ENCODE measurements at places on chromosomes 3 and 15. TPM values are rescaled to one million over a fixed set of nuclear protein-coding genes. Genes with fewer than 3 reads are reported as not detected.

GRCh38 chr15:92603278-92603677 lies 52.3 kb downstream of the FAM174B start:
- DNase-seq, result no peak
- peaks cover 58% of the 10 kb centered on the region for H3K27me3 ChIP-seq
- no peaks in the 10 kb centered on the region for H3K36me3 ChIP-seq
- no peaks in the 10 kb centered on the region for H3K4me1 ChIP-seq
- H3K4me3 ChIP-seq, result no peak overlapping the region

DNA sequence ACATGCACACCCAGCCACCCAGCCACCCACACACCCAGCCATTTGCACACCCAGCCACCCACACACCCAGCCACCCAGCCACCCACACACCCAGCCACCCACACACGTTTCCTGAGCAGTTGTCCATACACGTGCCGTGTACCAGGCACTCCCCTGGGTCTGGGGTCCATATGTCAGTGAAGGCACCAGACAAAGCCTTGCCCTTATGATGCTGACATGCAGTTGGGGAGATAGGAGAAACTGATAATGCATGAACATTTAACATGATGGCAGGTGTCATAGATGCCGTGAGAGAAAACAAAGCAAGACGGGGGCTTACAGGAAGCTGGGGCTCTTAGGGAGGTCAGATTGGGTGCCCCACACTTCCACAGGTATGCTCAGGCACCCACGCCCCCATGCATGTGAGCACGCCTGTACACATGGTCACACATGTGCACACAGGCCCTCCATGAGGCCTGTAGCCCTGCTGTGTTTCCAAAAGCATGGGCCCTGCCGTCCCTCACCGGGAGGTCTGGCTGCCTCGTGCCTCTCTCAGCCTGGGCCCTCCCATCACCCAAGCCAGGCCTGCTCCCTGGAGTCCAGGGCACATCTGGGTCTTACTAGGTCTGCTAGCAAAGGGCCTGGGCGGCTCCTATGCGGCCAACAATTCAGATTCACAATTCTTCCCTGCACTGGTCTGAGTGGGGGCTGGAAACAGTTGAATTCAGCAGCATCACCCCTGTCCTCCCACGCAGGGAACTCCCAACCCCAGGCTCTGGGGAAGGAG lies 3.6 kb upstream of the DNAJB8 start:
- H3K27ac ChIP-seq, result no peak overlapping the region
- H3K4me1 ChIP-seq, result no peaks in the 10 kb centered on the region
- no peaks in the 10 kb centered on the region for H3K36me3 ChIP-seq
- peaks cover 10% of the 10 kb centered on the region for H3K27me3 ChIP-seq
- no peak for DNase-seq

HRG gene
- total RNA-seq, result 0.42 TPM

DNA sequence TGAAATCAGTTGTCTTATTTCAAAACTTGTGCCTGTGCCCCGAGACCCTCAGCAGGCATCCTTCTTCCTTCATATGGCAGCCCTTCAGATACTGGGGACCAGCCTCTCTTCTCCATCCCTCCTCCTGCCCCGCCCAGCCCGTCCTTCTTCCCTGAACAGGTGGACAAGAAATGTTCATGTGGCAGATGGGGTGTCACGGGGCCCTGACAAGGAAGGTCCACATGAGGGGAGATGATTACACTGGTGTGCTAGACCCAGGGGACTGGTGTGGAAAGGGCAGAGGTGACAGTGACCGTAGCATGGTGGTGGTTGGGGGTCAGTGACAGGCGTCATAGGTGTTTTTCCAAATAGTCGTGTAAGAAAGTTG lies 150.9 kb downstream of the CHDH start:
- no peak for DNase-seq
- no peak overlapping the region for H3K4me3 ChIP-seq
- H3K4me1 ChIP-seq, result no peaks in the 10 kb centered on the region
- peaks cover 29% of the 10 kb centered on the region for H3K27me3 ChIP-seq

ZNF620 gene
- 10.2 TPM for total RNA-seq

DNA sequence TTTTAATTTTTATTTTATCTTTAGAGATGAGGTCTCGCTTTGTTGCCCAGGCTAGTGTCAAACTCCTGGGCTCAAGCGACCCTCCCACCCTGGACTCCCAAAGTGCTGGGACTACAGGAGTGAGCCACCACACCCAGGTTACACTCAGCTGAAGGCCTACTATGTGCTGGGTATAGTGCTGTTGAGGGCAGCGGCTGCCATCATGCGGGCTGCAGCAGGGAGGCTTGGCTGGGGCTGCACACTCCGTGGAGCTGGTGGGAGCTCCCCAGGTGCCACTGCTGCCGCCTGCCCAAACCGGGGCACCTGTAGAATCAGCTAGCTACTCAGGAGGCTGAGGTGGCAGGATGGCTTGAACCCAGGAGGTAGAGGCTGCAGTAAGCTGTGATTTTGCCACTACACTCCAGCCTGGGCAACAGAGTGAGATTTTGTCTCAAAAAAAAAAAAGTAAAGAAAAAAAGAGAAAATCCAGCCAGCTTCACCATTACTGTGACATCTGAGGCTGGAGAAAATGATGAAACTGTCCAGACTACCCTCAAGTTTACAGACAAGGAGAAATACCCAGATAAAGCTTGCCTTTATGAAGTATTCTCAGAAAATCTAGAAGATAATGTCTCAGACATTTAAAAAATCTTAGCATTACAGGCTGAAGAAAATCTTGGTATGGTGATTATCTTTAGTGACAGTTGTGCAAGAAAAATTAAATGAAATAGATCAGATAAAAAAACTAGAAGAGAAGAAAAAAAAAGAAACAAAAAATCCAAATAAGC lies 42.1 kb downstream of the CRABP1 start:
- no peak overlapping the region for H3K27ac ChIP-seq
- H3K4me3 ChIP-seq, result no peak overlapping the region
- H3K36me3 ChIP-seq, result no peaks in the 10 kb centered on the region
- DNase-seq, result no peak

DNA sequence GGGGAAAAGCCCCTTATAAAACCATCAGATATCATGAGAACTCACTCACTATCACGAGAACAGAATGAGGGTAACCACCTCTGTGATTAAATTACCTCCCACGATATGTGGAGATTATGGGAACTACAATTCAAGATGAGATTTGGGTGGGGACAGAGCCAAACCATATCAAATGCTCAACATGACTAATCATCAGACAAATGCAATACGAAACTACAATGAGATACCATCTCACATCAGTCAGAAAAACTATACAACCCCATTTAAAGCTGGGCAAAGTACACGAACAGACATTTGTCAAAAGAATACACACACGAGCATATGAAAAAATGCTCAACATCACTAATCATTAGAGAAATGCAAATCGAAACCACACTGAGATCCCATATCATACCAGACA lies 67.7 kb downstream of the SCAPER start:
- no peaks in the 10 kb centered on the region for H3K36me3 ChIP-seq
- no peak overlapping the region for H3K4me3 ChIP-seq
- H3K27me3 ChIP-seq, result no peaks in the 10 kb centered on the region
- H3K27ac ChIP-seq, result no peak overlapping the region
- H3K4me1 ChIP-seq, result no peaks in the 10 kb centered on the region
- DNase-seq, result no peak

PRKCI gene
- total RNA-seq, result 25.2 TPM

DNA sequence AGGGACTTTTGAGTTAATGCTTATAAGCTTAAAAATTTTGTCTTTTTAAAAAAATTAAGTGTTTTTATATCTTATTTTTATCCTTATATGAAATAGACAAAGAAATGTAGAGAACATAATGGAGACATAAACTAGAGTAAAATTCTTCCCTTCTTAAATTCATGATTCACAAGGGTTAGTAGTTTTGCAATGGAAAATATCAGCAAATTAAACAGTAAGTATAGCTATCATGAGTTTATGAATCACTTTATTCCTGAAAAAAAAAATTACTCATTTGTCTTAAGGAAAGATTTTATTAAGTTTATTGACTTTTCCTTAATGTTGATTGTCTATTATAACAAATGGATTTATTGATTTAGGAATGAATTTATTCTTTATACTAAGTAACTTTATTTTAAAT lies 4.3 kb downstream of the ATP6V1A start:
- H3K27me3 ChIP-seq, result no peaks in the 10 kb centered on the region
- peaks cover 6% of the 10 kb centered on the region for H3K4me1 ChIP-seq
- no peak for DNase-seq
- H3K27ac ChIP-seq, result no peak overlapping the region
- H3K4me3 ChIP-seq, result no peak overlapping the region

DNA sequence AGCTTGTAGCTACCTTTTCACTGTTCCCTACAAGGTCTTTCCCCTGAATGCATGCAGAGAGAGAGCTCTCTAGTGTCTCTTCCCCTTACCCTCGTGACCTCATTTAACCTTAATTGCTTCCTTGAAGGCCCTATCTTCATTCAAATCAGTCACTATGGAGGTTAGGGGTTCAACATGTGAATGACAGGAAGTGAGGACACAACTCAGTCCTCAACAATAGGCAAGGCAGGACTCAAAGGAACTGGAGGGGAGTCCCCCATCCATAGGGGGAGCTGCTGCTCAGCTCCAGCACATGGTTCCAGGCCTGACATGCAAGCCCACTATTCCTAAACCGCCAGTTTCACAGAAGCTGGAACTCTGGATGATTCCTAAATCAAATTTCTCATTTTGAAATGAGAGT lies 33.8 kb upstream of the GYG1 start:
- peaks cover 10% of the 10 kb centered on the region for H3K4me1 ChIP-seq
- DNase-seq, result peak; percentile 8
- H3K27me3 ChIP-seq, result no peaks in the 10 kb centered on the region
- H3K36me3 ChIP-seq, result no peaks in the 10 kb centered on the region

- H3K27me3 ChIP-seq, result no peaks in the 10 kb centered on the region
- no peaks in the 10 kb centered on the region for H3K36me3 ChIP-seq
- no peak overlapping the region for H3K27ac ChIP-seq
- no peaks in the 10 kb centered on the region for H3K4me1 ChIP-seq
Observed at GRCh38 chr3:28212681-28213080, 28.7 kb upstream of the CMC1 start.

MORC1 gene
- not detected for total RNA-seq

TMOD3 gene
- total RNA-seq, result 78.8 TPM

IL12A gene
- total RNA-seq, result 2.8 TPM

DNA sequence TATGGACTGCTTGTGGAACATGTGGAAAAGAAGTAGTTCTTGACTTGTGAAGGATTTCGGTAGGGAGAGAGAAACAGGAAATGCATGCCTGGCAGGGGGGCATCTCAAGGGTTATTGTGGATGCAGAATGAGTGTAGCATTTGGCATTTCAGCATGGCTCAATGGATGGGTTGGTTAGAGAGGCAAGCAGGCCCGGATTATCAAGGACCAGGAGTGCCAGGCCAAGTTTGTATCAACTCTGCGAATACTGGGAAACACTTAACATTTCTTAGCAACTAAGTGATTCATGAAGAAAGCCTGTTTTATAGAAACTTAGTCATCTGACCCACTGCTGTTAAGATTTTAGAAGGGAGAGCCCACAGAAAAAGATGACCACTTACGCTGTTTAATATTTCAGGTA lies 33.6 kb downstream of the KIF15 start:
- H3K36me3 ChIP-seq, result peaks cover 14% of the 10 kb centered on the region
- no peaks in the 10 kb centered on the region for H3K4me1 ChIP-seq
- H3K27me3 ChIP-seq, result no peaks in the 10 kb centered on the region
- no peak overlapping the region for H3K27ac ChIP-seq
- no peak for DNase-seq

CILP gene
- total RNA-seq, result not detected

GRCh38 chr15:63843901-63844317 lies 10.2 kb upstream of the HERC1 start:
- H3K27me3 ChIP-seq, result no peaks in the 10 kb centered on the region
- H3K4me1 ChIP-seq, result no peaks in the 10 kb centered on the region
- no peaks in the 10 kb centered on the region for H3K36me3 ChIP-seq
- DNase-seq, result no peak
- H3K27ac ChIP-seq, result no peak overlapping the region

LHFPL4 gene
- total RNA-seq, result not detected

DNA sequence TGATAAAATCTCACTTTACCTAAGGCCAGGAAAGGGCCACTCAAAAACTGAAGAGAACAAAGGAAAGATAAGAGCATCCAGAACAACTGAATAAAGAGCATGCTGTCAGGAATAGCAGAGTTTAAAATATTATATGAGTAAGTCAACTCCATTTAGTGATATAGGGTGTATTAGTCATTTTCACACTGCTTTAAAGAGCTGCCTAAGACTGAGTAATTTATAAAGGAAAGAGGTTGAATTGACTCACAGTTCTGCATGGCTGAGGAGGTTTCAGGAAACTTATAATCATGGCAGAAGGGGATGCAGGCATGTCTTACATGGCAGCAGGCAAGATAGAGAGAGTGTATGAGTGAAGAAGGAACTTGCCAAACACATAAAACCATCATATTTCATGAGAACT lies 778.0 kb upstream of the NECTIN3 start:
- no peaks in the 10 kb centered on the region for H3K27me3 ChIP-seq
- H3K36me3 ChIP-seq, result no peaks in the 10 kb centered on the region
- H3K27ac ChIP-seq, result no peak overlapping the region
- DNase-seq, result no peak
- no peak overlapping the region for H3K4me3 ChIP-seq
- no peaks in the 10 kb centered on the region for H3K4me1 ChIP-seq

- DNase-seq, result no peak
- H3K4me3 ChIP-seq, result peak overlapping the region; percentile 40
- H3K4me1 ChIP-seq, result peaks cover 22% of the 10 kb centered on the region
- H3K27ac ChIP-seq, result peak overlapping the region; percentile 86
- no peaks in the 10 kb centered on the region for H3K27me3 ChIP-seq
- H3K36me3 ChIP-seq, result no peaks in the 10 kb centered on the region
Observed at GRCh38 chr3:177197727-177198460, 612 bp upstream of the TBL1XR1 start.

DNA sequence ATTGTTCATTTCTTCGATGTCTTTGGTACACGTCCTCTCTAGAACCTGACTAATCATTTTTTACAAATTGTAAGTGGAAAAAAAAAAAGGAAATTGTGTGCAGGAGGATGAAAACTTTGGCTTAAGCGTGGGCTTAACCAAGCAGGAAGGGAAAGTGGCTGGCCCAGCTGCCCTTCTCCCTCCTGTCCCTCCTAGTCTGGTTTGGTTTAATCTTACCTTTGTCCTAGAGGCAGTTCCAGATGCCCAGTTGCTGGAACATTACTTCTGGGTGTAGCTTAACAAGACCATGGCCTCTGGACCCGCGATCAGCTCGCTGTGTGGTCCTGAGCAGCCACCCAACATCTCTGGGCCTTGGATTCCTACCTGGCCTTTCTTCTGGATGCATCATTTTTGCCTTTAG lies 15.4 kb downstream of the PAQR5 start:
- H3K27me3 ChIP-seq, result no peaks in the 10 kb centered on the region
- H3K4me1 ChIP-seq, result peaks cover 8% of the 10 kb centered on the region
- H3K36me3 ChIP-seq, result no peaks in the 10 kb centered on the region
- H3K27ac ChIP-seq, result no peak overlapping the region
- no peak for DNase-seq

DNA sequence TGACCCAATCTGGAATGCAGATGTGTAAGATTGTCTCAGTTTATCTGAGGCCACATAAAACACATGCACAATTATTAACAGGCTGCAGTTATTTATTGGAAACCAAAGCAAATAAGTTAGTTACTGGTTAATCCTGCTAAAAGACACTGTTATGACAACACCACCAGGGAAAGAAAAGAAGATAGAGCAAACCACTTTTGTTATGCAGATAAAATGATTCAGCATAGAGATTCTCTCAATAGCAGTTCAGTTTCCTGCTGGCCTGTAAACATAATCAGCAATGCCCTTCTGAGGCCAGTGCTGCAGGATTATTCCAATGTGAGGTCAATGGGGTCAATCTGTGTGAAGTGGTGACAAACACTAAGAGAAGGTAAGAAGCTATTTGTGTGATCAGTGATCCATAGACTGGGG lies 244.4 kb downstream of the ZBTB20 start:
- peak overlapping the region; percentile 21 for H3K27ac ChIP-seq
- peaks cover 8% of the 10 kb centered on the region for H3K4me1 ChIP-seq
- H3K27me3 ChIP-seq, result no peaks in the 10 kb centered on the region
- H3K36me3 ChIP-seq, result no peaks in the 10 kb centered on the region
- H3K4me3 ChIP-seq, result no peak overlapping the region
